ENCODE measurements at places on chromosomes 4 and X.

DNA sequence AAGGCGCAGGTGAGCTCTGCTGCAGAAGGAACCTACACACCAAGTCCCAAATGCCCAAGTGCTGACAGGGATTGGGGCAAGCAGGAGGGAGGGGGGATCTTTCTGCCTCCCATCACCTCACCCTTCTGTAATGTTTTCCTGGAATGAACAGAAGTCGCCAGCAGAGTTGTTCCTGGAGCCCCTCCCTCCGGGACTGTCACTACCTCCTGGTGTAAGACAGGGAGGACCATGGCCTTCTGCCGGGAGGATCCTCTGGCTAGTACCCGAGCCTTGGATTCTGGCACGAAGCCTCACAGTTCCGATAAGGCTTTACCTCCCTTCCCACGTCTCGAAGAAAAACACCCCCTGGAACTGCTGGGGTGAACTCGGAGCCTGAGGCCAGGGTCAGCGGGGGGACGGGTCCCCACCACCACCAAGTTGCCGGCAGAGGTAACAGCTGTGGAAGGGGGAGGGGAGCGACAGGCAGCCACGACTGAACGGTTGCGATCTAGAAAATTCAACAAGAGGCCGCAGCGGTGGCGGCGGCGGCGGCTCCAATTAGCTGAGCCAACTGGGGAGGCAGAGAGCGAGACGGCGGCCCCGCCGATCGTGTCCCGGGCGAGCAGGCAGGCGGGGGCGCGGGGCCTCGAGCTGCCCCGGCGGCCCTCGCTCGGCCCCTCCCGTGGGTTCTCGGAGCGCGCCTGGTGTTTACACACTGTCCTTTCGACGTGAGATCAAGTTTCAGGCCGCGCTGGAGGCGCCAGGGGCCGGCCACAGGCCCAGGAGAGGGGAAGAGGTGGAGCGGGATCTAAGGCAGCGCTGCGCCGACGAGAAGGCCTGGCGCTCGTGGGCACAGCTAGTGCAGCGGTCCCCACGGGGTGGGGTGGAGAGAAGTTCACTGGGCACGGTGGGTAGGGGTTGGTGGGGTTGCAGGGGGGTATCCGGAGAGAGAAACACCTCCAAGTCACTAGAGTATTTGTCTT, 53.7 kb upstream of the BCOR start:
- DNase-seq, result no peak

GRCh38 chr4:169047956-169048355, 37.9 kb upstream of the CBR4 start:
- no peak for DNase-seq

DNA sequence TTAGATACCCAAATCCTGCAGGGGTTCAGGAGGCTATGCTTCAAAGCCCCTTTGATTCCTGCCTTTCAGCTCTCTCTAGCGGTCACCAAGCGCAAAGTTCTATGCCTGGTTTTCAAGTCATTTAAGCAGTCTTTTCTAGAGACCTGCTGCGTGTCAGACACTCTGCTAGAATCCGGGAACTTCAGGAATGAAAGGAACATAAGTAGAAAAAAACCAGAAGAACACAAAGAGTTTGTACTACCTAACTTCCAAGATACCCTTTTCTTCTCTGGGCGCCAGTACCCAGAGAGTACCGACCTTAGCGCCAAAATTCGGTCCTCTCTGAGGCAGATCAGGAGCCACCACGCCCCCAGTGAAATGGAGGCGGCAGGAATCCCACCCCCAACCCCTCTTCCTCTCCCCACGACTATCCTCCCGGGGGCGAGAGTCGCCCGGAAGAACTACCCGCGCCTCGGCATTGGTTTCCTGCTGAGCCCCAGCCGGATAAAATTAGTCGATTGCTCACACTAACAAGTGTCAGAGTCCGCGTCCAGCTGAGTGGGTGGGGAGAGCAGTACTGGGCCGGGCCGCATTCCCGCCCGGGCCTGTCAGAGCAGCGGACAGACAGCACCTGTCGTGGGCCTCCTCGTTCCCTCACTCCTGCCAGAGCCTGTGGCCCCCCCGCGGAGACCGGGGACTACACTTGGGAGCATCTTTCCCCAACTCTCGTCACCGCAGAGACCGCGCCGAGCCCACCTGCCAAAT, 78.8 kb downstream of the RLIM start:
- DNase-seq, result peak; percentile 65

- no peak for DNase-seq
These were observed 1.4 kb upstream of the PACRGL start for GRCh38 chr4:20698820-20699219.

DNA sequence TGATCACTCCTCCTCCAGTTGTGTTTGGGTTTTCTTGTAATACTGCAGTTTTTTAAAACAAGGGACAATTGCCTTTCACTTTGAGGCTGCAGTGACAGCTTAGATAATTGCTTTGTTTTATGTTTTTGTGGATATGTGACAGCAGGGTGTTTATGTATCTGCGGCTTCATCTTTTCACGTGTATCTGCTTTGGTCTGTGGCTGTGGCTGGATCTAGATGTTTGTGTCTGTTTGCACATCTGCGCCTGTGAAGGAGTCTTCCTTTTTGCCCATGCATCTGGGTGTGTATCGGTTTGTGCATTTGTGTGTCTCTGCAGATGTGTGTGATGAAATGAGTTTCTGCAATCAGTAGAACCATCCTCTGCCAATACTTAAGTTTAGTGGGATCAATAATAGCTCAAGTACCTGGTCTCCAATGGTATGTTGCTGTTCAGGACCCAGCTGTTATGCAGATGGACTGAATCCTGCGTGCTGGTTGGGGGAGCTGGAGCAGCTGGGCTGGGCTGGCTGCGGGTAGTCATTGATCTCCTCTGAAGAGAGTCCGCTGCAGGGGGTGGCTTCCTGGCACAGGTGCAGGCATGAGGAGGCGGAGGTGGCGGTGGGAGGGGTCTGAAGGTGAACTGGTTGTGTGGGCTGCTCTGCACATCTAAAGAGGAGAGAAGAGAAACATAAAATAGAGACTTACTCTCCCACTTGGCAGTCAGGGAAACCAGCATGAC, 390.3 kb downstream of the SH2D1A start:
- no peak for DNase-seq

DNA sequence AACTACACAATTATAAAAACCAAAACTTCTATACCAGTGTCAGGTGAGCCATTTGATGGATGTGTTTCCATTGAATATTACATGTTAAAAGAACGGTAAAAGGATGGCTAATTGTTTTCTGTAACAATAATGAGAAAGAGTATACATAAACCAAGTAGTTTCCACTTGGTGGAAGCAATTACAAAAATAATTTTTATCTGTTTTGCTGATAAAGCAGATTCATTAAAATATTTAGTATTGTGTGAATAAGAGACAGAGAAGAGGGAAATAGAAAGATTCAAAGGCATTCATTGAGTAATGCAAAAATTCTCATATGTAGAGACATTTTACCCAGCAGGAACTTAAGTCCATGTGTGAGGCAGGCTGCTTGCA, 95.7 kb downstream of the ANK2 start:
- DNase-seq, result no peak

All from putamen (tissue), 1 donor.